Lower lobe of right lung (tissue), 2 donors: ENCODE measurements at places on chromosomes 2 and 18. TPM values are rescaled to one million over a fixed set of nuclear protein-coding genes. Genes with fewer than 3 reads are reported as not detected.

GRCh38 chr2:119657466-119658145 lies 21.4 kb upstream of the TMEM177 start:
- H3K4me1 ChIP-seq: no peaks in the 10 kb centered on the region
- H3K27me3 ChIP-seq: no peaks in the 10 kb centered on the region
- no peak overlapping the region for H3K27ac ChIP-seq
- no peak overlapping the region for H3K4me3 ChIP-seq

MPP4 gene
- total RNA-seq: 0.30 TPM

MYO7B gene
- 5.2 TPM for total RNA-seq

GRCh38 chr18:11419338-11419737 lies 190.1 kb upstream of the SLC35G4 start:
- no peak overlapping the region for H3K27ac ChIP-seq
- no peak overlapping the region for H3K4me3 ChIP-seq
- H3K36me3 ChIP-seq: no peaks in the 10 kb centered on the region
- no peak for DNase-seq
- no peaks in the 10 kb centered on the region for H3K4me1 ChIP-seq

DNA sequence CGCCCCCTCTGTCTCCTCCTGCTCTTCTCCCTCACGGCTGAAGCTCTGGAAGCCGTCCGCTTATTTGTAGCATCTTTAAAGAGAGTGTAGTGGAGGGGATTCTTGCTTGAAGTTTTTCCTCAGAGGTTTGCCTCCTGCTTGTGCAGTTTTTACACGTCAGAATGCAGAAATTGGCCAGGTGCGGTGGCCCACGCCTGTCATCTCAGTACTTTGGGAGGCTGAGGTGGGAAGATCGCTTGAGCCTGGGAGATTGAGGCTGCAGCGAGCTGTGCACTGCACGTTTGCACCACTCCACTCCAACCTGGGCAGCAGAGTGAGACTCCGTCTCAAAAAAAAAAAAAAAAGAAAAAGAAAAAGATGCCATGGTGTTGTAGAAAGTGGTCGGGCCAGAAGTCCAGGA lies 69.0 kb downstream of the ITGB1BP1 start:
- no peak overlapping the region for H3K4me3 ChIP-seq
- H3K4me1 ChIP-seq: no peaks in the 10 kb centered on the region
- peaks cover 62% of the 10 kb centered on the region for H3K36me3 ChIP-seq
- DNase-seq: no peak
- no peak overlapping the region for H3K27ac ChIP-seq

SLC19A3 gene
- total RNA-seq: 40.7 TPM

- no peak overlapping the region for H3K27ac ChIP-seq
- H3K36me3 ChIP-seq: no peaks in the 10 kb centered on the region
- H3K4me1 ChIP-seq: no peaks in the 10 kb centered on the region
- H3K4me3 ChIP-seq: no peak overlapping the region
- no peaks in the 10 kb centered on the region for H3K27me3 ChIP-seq
Measured at GRCh38 chr2:226159875-226160479, 639.6 kb downstream of the IRS1 start.

EFEMP1 gene
- 219 TPM for total RNA-seq

ITGB6 gene
- 65.2 TPM for total RNA-seq

- no peaks in the 10 kb centered on the region for H3K27me3 ChIP-seq
- H3K27ac ChIP-seq: no peak overlapping the region
- no peak for DNase-seq
- no peaks in the 10 kb centered on the region for H3K36me3 ChIP-seq
- no peak overlapping the region for H3K4me3 ChIP-seq
Measured at GRCh38 chr18:76502551-76502950, 7.5 kb upstream of the ZNF516 start.

DNA sequence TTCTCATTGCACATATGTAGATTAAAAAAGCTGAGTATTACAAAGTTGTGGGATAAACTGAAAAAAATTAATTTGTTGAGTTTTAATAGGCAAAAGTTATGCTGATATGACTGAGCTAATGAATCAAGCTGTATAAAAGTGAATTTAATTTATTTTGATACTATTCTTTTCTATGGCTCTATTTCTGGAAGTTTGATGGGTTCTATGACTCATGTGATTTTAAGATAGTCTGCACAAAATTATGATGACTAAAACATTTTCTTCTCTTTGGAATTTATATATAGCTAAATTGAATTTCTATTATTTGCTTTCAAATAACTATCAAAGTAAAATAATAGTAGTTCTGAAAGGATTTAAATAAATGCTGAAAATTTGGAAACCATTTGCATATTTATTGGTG lies 71.0 kb upstream of the MMADHC start:
- H3K27me3 ChIP-seq: no peaks in the 10 kb centered on the region
- no peaks in the 10 kb centered on the region for H3K36me3 ChIP-seq
- no peak for DNase-seq
- no peak overlapping the region for H3K27ac ChIP-seq
- H3K4me1 ChIP-seq: no peaks in the 10 kb centered on the region

IAH1 gene
- total RNA-seq: 42.6 TPM

DNAJC5G gene
- total RNA-seq: not detected

PRKAG3 gene
- total RNA-seq: not detected

GRCh38 chr18:77750006-77750405 lies 500.4 kb downstream of the GALR1 start:
- H3K36me3 ChIP-seq: no peaks in the 10 kb centered on the region
- no peak for DNase-seq
- no peaks in the 10 kb centered on the region for H3K4me1 ChIP-seq
- no peak overlapping the region for H3K27ac ChIP-seq

DNA sequence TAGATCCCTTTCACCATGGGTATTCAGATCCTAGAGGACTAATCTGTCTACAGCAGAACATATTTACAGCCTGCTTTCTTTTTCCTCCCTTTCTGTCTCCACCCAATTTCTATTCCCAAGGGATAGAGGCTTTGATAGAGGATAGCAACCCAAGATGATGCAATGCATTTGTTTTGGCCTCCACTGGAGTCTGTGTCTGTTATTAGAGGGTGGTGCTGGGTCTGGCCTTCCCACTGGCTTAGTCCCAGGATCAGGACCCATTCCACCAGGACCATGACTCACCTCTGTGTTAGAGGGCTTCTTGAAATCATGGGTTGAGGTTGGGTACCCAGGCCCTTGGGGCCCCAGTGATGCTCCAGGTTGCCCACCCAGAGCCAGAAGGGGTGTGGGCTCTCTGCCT lies 239.7 kb upstream of the TNP1 start:
- H3K4me3 ChIP-seq: no peak overlapping the region
- H3K4me1 ChIP-seq: no peaks in the 10 kb centered on the region
- H3K36me3 ChIP-seq: no peaks in the 10 kb centered on the region
- H3K27ac ChIP-seq: no peak overlapping the region
- no peak for DNase-seq

DNA sequence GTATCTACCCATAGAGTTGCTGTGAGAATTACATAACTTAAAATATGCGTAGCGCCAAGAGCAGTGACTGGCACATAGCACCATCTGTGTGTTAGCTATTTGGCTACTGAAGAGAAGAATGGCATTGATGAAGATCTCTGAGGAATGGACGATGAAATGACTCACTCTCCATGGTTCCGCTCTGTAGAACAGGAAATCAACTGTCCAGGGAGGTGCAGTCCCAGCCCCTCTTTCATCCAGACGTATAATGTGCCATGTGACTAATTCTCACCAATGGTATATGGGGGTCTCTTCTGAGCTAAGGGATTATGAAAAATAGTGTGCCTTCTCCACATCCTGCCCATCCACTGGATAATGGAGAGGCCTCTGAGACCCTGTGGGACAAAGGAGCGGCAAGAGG lies 254.8 kb downstream of the CYP26B1 start:
- H3K4me1 ChIP-seq: no peaks in the 10 kb centered on the region
- DNase-seq: no peak
- H3K36me3 ChIP-seq: no peaks in the 10 kb centered on the region
- H3K27ac ChIP-seq: no peak overlapping the region
- H3K4me3 ChIP-seq: no peak overlapping the region

DNA sequence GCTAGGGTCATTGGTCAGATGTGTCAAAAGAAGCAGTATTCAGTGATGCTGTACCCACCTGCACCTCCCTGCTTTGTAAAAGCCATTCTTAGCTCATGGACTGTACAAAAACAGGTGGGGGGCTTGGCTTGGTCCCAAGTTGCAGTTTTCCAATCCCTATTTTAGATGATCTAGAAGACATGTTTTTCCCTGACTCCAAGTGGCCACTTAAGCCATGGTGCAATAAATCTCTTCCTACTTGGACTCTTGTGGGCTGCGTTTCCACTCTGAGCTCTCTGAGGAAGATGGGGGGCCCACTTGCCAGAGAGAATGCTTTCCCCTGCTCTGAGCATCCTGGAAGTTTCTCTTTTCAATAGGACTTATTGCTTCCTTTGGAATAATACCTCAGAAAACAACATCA lies 57.0 kb upstream of the SPP2 start:
- H3K27me3 ChIP-seq: peaks cover 3% of the 10 kb centered on the region
- no peak for DNase-seq
- no peak overlapping the region for H3K27ac ChIP-seq
- H3K4me1 ChIP-seq: no peaks in the 10 kb centered on the region
- H3K4me3 ChIP-seq: no peak overlapping the region
- H3K36me3 ChIP-seq: no peaks in the 10 kb centered on the region

GRCh38 chr2:241906826-241907570 lies 37.5 kb downstream of the RTP5 start:
- H3K27me3 ChIP-seq: no peaks in the 10 kb centered on the region
- no peaks in the 10 kb centered on the region for H3K4me1 ChIP-seq
- no peak overlapping the region for H3K4me3 ChIP-seq
- H3K36me3 ChIP-seq: no peaks in the 10 kb centered on the region
- DNase-seq: peak; percentile 28
- H3K27ac ChIP-seq: no peak overlapping the region

DNA sequence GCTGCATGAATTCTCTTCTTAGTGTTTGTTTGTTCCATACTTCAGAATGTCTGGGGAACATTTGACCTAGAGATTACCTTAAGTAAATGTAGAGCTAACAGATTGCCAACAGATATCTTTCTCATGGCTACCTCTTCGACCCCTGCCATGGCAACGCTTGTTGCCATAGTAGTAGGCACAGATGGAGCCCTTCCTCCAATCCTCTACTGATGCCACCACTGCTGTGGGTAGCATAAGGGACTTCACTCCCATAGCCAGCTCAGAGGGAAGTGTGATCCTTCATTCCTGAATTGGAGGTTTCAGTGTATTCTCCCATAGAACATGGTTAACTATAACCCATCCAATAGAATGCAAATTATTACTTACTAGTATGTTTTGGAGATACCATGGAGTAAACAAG lies 543.6 kb upstream of the NRP2 start:
- no peaks in the 10 kb centered on the region for H3K27me3 ChIP-seq
- no peak for DNase-seq
- H3K4me1 ChIP-seq: peaks cover 6% of the 10 kb centered on the region
- no peak overlapping the region for H3K4me3 ChIP-seq
- H3K27ac ChIP-seq: no peak overlapping the region

GRCh38 chr2:158668001-158668765 lies 126.9 kb upstream of the DAPL1 start:
- no peak overlapping the region for H3K4me3 ChIP-seq
- no peak for DNase-seq
- no peaks in the 10 kb centered on the region for H3K27me3 ChIP-seq
- H3K27ac ChIP-seq: no peak overlapping the region

GRCh38 chr2:16055848-16056580 lies 115.7 kb downstream of the MYCN start:
- DNase-seq: no peak
- H3K27ac ChIP-seq: no peak overlapping the region
- no peaks in the 10 kb centered on the region for H3K36me3 ChIP-seq
- H3K27me3 ChIP-seq: no peaks in the 10 kb centered on the region
- H3K4me3 ChIP-seq: no peak overlapping the region
- H3K4me1 ChIP-seq: peaks cover 4% of the 10 kb centered on the region

DNA sequence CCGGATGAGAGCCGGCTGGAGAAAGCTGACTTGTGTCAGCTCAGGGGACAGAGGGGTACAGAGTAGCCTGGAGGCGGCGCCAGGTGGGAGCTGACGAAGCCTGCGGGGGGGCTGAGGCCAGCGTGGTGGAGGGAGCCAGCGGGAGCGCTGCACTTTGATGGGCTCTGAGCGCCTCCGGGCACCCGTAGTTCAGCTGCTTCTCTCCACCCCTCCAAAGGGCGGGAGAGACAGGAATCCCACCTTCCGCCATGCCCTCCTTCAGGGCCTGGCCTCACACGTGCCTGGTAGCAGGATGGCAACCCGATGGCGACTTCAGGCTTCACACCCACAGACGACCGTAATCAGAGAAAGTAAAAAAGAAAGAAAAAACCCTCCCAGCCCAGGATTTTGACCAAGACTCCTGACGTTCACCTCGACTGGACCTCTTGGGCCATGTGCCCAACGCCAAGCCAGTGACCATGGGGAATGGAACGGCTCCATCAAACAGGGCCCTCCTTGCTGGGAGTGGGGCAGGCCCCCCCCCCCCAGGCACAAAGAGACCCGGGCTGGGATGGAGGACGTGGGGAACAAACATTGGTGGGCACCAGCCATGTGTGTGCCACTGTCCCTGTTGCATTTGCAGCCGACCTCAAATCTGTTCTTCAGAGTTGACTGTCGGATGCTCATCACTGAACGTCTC lies 60.7 kb upstream of the ASAP2 start:
- peaks cover 22% of the 10 kb centered on the region for H3K4me1 ChIP-seq
- H3K27ac ChIP-seq: no peak overlapping the region
- no peak overlapping the region for H3K4me3 ChIP-seq
- no peaks in the 10 kb centered on the region for H3K27me3 ChIP-seq
- no peak for DNase-seq

DNA sequence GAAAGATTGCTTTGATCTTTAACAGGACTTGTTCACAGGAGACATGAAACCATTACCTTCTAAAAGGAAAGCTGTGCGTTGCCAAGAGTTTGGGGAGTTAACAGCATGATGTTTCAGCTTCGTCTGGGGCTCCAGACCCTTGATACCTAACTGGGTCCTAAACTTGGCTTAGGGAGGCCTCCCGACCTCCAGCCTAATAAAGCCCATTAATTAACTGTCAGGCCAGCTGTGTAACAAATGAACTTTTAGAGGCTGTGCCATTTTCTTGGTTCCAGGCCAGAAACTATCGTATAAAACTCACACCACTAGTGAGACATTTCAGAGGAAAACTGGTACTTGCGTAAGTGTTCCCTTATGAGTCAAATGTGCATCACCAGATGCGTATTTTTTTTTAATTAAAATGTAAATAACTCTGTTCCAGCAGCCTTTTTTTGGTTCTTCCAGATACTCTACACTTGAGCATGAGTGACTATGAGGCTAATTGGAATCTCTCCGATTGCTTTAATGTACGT lies 236.5 kb downstream of the BCL2 start:
- no peaks in the 10 kb centered on the region for H3K36me3 ChIP-seq
- no peak for DNase-seq
- no peaks in the 10 kb centered on the region for H3K27me3 ChIP-seq
- H3K27ac ChIP-seq: no peak overlapping the region
- no peaks in the 10 kb centered on the region for H3K4me1 ChIP-seq

- H3K27ac ChIP-seq: no peak overlapping the region
- no peaks in the 10 kb centered on the region for H3K4me1 ChIP-seq
- H3K36me3 ChIP-seq: no peaks in the 10 kb centered on the region
- no peak for DNase-seq
- no peaks in the 10 kb centered on the region for H3K27me3 ChIP-seq
Measured at GRCh38 chr2:224055101-224055500, 16.0 kb upstream of the SERPINE2 start.

- H3K27me3 ChIP-seq: peaks cover 17% of the 10 kb centered on the region
- H3K27ac ChIP-seq: no peak overlapping the region
- no peak overlapping the region for H3K4me3 ChIP-seq
- DNase-seq: no peak
Measured at GRCh38 chr2:29238497-29238896, 123.3 kb downstream of the CLIP4 start.

GRCh38 chr2:231717281-231718171 lies 9.2 kb downstream of the PTMA start:
- peak; percentile 80 for DNase-seq
- H3K36me3 ChIP-seq: peaks cover 18% of the 10 kb centered on the region
- H3K4me3 ChIP-seq: no peak overlapping the region

EVA1A gene
- 31.7 TPM for total RNA-seq
